ENCODE measurements at places on chromosomes 3 and 15. TPM values are rescaled to one million over a fixed set of nuclear protein-coding genes. Genes with fewer than 3 reads are reported as not detected.
A peak's percentile ranks its signal among the peaks of the same experiment; 100 is the strongest.

The TNNC1 gene
- 88.9 TPM for total RNA-seq

The LAMB2 gene
- total RNA-seq, result 489 TPM

The SLC12A1 gene
- not detected for total RNA-seq

The LRRIQ4 gene
- total RNA-seq, result 0.29 TPM

The NR2E3 gene
- 0.26 TPM for total RNA-seq

The AADAC gene
- total RNA-seq, result 3.2 TPM

The ENTPD3 gene
- total RNA-seq, result 3.7 TPM

The COPG1 gene
- total RNA-seq, result 149 TPM

The LMAN1L gene
- not detected for total RNA-seq

The VILL gene
- total RNA-seq, result 8.9 TPM

The CATSPER2 gene
- total RNA-seq, result 3.3 TPM

- no peak overlapping the region for H3K4me3 ChIP-seq
- peak overlapping the region; percentile 24 for H3K27ac ChIP-seq
- H3K4me1 ChIP-seq, result peaks cover 24% of the 10 kb centered on the region
- no peaks in the 10 kb centered on the region for H3K36me3 ChIP-seq
Observed at GRCh38 chr15:75695634-75696310, 16.9 kb downstream of the CSPG4 start.

GRCh38 chr3:191528589-191528988, 67.6 kb downstream of the PYDC2 start:
- no peaks in the 10 kb centered on the region for H3K4me1 ChIP-seq
- H3K36me3 ChIP-seq, result no peaks in the 10 kb centered on the region
- no peak overlapping the region for H3K4me3 ChIP-seq

- H3K36me3 ChIP-seq, result no peaks in the 10 kb centered on the region
- no peak for DNase-seq
- no peaks in the 10 kb centered on the region for H3K27me3 ChIP-seq
- no peak overlapping the region for H3K27ac ChIP-seq
- H3K4me3 ChIP-seq, result no peak overlapping the region
Observed at GRCh38 chr3:122094693-122095092, 39.5 kb downstream of the CD86 start.

DNA sequence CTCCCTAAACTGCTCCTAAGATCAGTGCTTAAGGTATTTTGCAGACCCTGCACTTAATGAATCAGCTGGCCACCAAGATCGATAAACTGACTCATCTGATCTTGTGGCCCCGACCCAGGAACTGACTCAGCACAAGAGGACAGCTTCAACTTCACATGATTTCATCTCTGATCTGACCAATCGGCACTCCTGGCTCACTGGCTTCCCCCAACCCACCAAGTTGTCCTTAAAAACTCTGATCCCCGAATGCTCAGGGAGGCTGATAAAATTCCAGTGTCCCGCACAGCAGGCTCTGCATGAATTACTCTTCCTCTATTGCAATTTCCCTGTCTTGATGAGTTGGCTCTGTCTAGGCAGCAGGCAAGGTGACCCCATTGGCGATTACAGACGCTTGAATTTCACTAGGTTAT, 13.5 kb downstream of the HTR3E start:
- H3K27ac ChIP-seq, result no peak overlapping the region
- H3K36me3 ChIP-seq, result no peaks in the 10 kb centered on the region
- no peak for DNase-seq
- no peaks in the 10 kb centered on the region for H3K27me3 ChIP-seq
- no peaks in the 10 kb centered on the region for H3K4me1 ChIP-seq
- H3K4me3 ChIP-seq, result no peak overlapping the region

- no peak overlapping the region for H3K4me3 ChIP-seq
- H3K27me3 ChIP-seq, result no peaks in the 10 kb centered on the region
- DNase-seq, result no peak
- no peaks in the 10 kb centered on the region for H3K36me3 ChIP-seq
- no peak overlapping the region for H3K27ac ChIP-seq
Observed at GRCh38 chr3:164332831-164333802, 745.2 kb downstream of the SI start.

DNA sequence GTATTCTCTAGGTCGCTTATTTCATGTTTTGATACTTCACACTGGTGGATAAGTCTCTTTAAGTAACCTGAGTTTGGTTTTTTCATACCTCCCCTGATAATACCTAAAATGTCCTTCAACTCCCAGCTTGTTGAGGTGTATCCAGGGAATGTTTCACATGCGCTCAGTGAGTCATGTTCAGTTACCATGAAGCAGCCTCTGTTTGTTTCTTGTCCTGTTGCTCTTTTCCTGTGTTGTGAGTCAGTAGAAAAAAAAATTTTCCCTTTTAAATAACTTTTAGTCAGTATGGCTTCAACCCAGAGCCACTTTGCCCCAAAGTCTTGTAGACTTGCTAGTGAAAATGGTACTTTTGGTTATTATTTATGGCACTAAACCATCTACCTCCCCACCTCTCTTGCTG, 278.4 kb upstream of the ZPLD1 start:
- no peaks in the 10 kb centered on the region for H3K36me3 ChIP-seq
- H3K27ac ChIP-seq, result no peak overlapping the region
- DNase-seq, result no peak
- no peak overlapping the region for H3K4me3 ChIP-seq

GRCh38 chr3:59126446-59126845, 76.6 kb upstream of the CFAP20DC start:
- no peaks in the 10 kb centered on the region for H3K4me1 ChIP-seq
- no peaks in the 10 kb centered on the region for H3K27me3 ChIP-seq
- no peak overlapping the region for H3K27ac ChIP-seq
- no peak overlapping the region for H3K4me3 ChIP-seq
- DNase-seq, result no peak

DNA sequence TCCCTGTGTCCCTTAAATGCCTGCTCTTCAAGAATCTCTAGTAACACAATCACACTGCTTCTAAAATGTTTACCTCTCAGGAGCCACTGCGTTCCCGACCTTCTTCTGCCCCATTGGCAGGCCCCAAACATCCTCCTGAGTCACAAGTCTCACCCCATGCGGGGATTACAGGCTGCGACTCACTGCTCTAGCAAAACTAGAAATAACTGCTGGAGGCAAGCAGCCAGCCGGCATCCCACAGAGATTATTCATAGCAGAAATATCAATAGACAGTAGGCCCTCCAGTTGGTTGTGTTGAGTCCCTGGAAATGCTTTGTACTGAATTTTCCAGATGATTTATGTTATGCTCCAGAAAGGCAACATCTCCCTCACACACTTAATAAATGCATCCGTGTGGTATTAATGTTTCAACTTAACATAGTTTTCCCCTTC, 64.8 kb downstream of the RFTN1 start:
- H3K36me3 ChIP-seq, result no peaks in the 10 kb centered on the region
- H3K4me1 ChIP-seq, result peaks cover 4% of the 10 kb centered on the region
- no peak overlapping the region for H3K27ac ChIP-seq
- no peak for DNase-seq
- no peak overlapping the region for H3K4me3 ChIP-seq

- no peaks in the 10 kb centered on the region for H3K4me1 ChIP-seq
- H3K36me3 ChIP-seq, result no peaks in the 10 kb centered on the region
- no peak overlapping the region for H3K4me3 ChIP-seq
- no peak for DNase-seq
Observed at GRCh38 chr3:153513236-153513635, 351.2 kb downstream of the RAP2B start.

GRCh38 chr3:162224746-162225145, 728.1 kb downstream of the OTOL1 start:
- no peak overlapping the region for H3K4me3 ChIP-seq
- DNase-seq, result no peak
- no peak overlapping the region for H3K27ac ChIP-seq
- no peaks in the 10 kb centered on the region for H3K4me1 ChIP-seq
- no peaks in the 10 kb centered on the region for H3K36me3 ChIP-seq

DNA sequence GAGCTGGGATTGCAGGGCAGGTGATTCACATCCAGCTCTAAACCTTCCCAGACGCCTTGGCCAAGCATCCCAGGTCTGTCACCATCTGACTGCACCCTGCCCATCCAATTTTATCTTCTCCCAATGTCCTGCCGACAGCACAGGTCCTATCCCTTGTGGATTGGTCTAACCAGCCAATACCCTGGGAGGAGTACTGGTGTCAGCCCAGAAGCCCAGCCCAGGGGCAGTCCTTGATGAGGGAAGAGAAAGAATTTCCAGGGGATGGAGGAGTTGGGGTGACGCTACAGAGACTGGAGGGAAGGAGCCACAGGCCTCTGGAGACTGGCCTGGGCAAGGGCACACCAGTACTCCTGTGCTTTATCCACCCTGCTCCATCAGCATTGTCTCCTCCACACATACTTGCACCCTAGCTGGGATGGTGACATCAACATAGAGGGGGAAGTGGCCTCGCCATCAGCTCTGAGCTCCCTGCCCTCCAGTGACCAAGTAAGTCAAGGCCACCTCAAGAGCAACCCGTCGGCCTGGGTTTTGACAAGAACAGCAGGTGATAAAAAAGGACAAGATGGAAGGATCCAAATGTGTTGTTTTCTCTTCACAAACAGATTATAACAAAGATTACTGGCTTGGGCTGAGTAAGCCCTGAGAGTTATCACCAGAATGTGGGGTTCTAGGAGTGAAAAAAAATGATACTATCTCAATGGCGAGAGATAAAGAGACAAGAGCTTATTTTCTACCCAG, 114.6 kb downstream of the AQP9 start:
- DNase-seq, result no peak
- H3K27ac ChIP-seq, result no peak overlapping the region
- H3K27me3 ChIP-seq, result no peaks in the 10 kb centered on the region
- H3K4me3 ChIP-seq, result no peak overlapping the region
- H3K4me1 ChIP-seq, result peaks cover 3% of the 10 kb centered on the region

DNA sequence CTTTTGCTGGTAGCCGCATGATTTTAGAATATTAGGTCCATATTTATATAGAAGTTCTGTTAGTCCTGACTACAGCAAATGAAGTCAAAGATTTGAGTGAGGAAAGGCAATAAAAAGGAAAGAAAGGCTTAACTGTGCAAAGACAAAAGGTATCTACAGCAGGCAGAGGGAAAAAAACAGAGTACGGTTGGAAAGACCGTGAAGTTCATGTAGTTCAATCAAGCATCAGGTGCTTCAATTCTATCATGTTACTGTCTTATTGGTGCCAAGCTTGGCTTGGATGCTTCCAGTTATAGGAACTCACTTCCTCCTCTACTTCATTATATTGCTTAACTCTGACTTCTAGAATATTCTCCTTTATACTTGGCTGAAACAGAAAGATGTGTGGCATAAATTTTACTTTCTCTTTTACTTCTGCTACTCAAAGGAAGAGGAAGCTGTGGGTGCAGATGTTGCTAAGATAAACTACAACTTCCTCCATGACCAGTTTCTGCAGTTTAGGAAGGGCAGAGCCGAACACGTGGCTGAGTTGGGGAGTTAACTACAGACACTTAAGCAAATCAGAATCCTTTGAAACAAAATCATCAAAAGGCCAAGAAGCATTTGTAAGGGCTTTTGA, 72.6 kb upstream of the ZBED2 start:
- H3K4me1 ChIP-seq, result peaks cover 14% of the 10 kb centered on the region
- no peaks in the 10 kb centered on the region for H3K36me3 ChIP-seq

GRCh38 chr15:44064706-44065105, 130.4 kb downstream of the FRMD5 start:
- H3K27ac ChIP-seq, result no peak overlapping the region
- H3K4me3 ChIP-seq, result no peak overlapping the region
- no peaks in the 10 kb centered on the region for H3K27me3 ChIP-seq
- no peaks in the 10 kb centered on the region for H3K4me1 ChIP-seq
- H3K36me3 ChIP-seq, result no peaks in the 10 kb centered on the region

GRCh38 chr3:55620351-55621025, 133.4 kb upstream of the WNT5A start:
- no peak overlapping the region for H3K27ac ChIP-seq
- no peak overlapping the region for H3K4me3 ChIP-seq
- H3K4me1 ChIP-seq, result peaks cover 5% of the 10 kb centered on the region
- DNase-seq, result no peak

GRCh38 chr3:167874671-167875372, 139.3 kb downstream of the SERPINI1 start:
- no peak overlapping the region for H3K4me3 ChIP-seq
- H3K27me3 ChIP-seq, result no peaks in the 10 kb centered on the region
- H3K36me3 ChIP-seq, result no peaks in the 10 kb centered on the region
- no peaks in the 10 kb centered on the region for H3K4me1 ChIP-seq

DNA sequence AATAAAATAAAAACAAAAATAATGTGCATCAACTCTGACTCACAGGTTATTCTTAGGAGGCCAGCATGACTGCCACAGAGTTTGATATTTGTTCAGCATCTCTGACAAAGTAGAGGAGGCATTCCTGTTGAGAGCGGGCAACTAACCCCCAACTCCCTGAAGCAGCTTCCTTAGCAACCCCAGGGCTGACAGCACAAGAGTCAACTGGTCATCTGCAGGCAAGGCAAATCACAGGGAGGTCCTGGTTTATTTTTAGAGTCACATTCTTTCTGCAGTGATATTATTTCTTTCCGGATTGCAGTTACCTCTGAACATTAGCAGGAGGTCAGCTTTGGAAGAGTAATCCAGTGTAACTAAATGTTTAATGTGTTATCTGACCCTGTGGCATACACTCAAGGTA, 273.0 kb downstream of the PLCL2 start:
- peaks cover 53% of the 10 kb centered on the region for H3K36me3 ChIP-seq
- no peak overlapping the region for H3K27ac ChIP-seq
- no peak for DNase-seq
- H3K4me1 ChIP-seq, result no peaks in the 10 kb centered on the region
- H3K4me3 ChIP-seq, result no peak overlapping the region

DNA sequence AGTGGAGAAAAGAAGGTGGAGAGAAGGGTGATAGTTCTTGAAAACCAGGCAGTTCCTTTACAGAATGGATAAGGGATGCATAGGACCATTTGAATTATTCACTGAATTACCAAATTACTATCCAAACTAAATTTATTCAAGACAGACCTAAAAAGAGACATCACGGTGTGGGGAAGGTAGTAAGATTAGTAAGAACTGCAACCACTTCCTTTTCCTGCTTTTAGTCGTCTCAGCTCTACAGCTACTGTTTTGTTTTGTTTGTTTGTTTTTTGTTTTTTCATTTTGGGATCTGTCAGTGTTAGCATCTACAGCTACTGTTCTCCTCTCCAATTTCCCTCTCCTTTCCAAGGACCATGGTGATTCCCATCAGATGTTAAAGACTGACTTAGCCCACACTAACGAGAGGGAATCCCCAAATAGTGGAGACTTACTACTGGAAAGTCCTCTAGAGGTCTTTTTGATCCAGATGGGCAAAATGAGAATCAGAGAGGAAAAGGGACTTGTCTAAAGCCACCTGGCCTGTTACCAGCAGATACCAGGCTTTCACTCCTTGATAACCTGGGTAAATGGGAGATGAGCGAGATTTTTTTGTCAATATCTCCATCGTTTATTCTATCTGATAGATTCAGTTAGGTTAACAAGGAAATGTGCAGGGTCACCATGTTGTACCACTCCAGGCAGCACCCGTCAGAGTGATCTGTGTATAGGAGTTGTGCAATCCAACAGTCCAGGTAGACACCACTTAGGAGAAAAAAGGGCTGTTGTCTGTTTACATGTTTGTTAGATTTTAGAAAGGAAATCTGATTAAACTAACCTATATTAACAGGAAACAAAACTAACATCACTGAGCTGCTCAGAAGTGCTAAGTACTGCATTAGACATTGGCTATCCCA, 6.0 kb downstream of the HCLS1 start:
- no peak overlapping the region for H3K27ac ChIP-seq
- H3K27me3 ChIP-seq, result no peaks in the 10 kb centered on the region

GRCh38 chr3:134799393-134799792, 4.3 kb downstream of the EPHB1 start:
- H3K36me3 ChIP-seq, result no peaks in the 10 kb centered on the region
- peaks cover 35% of the 10 kb centered on the region for H3K27me3 ChIP-seq
- H3K27ac ChIP-seq, result no peak overlapping the region
- no peak overlapping the region for H3K4me3 ChIP-seq
- no peak for DNase-seq
- peaks cover 19% of the 10 kb centered on the region for H3K4me1 ChIP-seq

GRCh38 chr15:35937380-35937779, 391.4 kb upstream of the DPH6 start:
- H3K36me3 ChIP-seq, result no peaks in the 10 kb centered on the region
- H3K27ac ChIP-seq, result no peak overlapping the region
- no peaks in the 10 kb centered on the region for H3K27me3 ChIP-seq
- no peak for DNase-seq
- H3K4me1 ChIP-seq, result no peaks in the 10 kb centered on the region
